ENCODE measurements at places on chromosomes 2 and 18.

GRCh38 chr2:135685361-135685760 lies 56.3 kb upstream of the UBXN4 start:
- H3K4me3 ChIP-seq, result no peak overlapping the region
- H3K27ac ChIP-seq, result no peak overlapping the region
- H3K27me3 ChIP-seq, result no peaks in the 10 kb centered on the region

DNA sequence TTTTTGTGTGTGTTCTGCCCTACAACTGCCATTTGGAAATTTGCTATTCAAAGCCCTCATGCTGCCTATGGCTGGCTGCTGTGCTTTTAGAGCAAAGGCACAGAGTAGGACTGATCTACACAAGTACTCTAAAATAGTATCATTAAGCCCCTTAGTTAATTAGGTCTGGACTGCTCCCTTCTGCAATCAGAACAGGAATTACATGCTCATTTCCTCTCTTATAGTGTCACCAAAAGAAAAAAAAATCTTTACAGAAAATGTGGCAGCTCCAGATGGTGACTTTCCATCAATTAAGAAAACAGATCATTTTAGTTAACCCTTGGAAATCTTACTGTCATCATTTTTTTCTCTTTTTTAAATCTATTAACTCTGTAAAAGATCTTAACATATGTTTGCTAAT lies 337.5 kb downstream of the RIT2 start:
- H3K4me1 ChIP-seq, result no peaks in the 10 kb centered on the region
- no peaks in the 10 kb centered on the region for H3K27me3 ChIP-seq
- no peak for DNase-seq
- no peak overlapping the region for H3K4me3 ChIP-seq

- H3K27ac ChIP-seq, result no peak overlapping the region
- H3K27me3 ChIP-seq, result no peaks in the 10 kb centered on the region
- no peaks in the 10 kb centered on the region for H3K4me1 ChIP-seq
- H3K4me3 ChIP-seq, result no peak overlapping the region
- no peaks in the 10 kb centered on the region for H3K36me3 ChIP-seq
- DNase-seq, result no peak
Observed at GRCh38 chr2:147607379-147607778, 237.4 kb upstream of the ACVR2A start.

GRCh38 chr2:78418021-78418420 lies 607.5 kb upstream of the REG3G start:
- H3K4me1 ChIP-seq, result no peaks in the 10 kb centered on the region
- no peaks in the 10 kb centered on the region for H3K36me3 ChIP-seq
- no peak overlapping the region for H3K27ac ChIP-seq
- no peaks in the 10 kb centered on the region for H3K27me3 ChIP-seq

- H3K36me3 ChIP-seq, result no peaks in the 10 kb centered on the region
- no peak overlapping the region for H3K4me3 ChIP-seq
- no peaks in the 10 kb centered on the region for H3K4me1 ChIP-seq
- H3K27me3 ChIP-seq, result no peaks in the 10 kb centered on the region
- DNase-seq, result no peak
- H3K27ac ChIP-seq, result no peak overlapping the region
Observed at GRCh38 chr18:72984290-72984689, 116.5 kb upstream of the NETO1 start.

DNA sequence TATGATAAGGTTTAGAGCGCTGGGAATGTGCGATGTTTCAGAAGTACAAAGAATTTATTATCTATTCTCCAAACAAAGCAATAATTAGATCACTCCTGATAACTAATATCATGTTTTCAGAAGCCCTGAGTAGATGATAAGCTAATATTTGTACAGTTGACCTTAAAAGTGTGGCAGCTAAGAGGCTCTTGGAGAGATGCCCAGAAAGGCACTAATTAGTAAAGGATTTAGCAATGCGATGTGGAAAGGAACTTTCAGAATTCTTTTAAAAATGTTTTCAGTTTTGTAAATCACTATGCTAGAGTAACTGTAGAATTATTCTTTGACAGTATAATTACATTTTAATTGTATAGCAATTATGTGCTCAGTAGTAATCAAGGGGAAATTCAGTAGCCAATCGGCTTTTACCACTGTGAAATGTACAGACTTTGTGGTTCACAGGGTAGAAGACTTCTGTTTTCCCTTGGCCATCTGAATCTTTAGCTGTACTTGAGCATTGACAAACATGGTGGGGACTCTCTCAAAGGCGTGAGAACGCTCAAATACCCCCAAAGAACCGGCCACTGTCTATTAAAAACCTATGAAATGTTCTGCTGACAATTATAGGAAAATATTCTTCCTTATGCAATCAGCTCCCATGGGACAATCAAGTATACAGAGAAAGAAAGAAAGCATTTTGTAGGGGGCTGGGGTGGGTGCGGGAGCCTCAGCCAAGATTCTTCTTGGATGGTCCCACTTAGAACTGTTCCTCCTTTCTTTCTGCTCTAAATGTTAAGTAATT lies 262.8 kb upstream of the AGAP1 start:
- H3K27ac ChIP-seq, result peak overlapping the region; percentile 10
- no peak overlapping the region for H3K4me3 ChIP-seq
- DNase-seq, result no peak
- no peaks in the 10 kb centered on the region for H3K36me3 ChIP-seq

GRCh38 chr2:235126768-235127167 lies 175.0 kb downstream of the SH3BP4 start:
- no peaks in the 10 kb centered on the region for H3K36me3 ChIP-seq
- no peak for DNase-seq

- H3K27me3 ChIP-seq, result no peaks in the 10 kb centered on the region
- peak overlapping the region; percentile 8 for H3K27ac ChIP-seq
- H3K36me3 ChIP-seq, result no peaks in the 10 kb centered on the region
- peaks cover 12% of the 10 kb centered on the region for H3K4me1 ChIP-seq
- no peak overlapping the region for H3K4me3 ChIP-seq
- DNase-seq, result no peak
Observed at GRCh38 chr2:18436503-18437005, 123.9 kb downstream of the RDH14 start.

DNA sequence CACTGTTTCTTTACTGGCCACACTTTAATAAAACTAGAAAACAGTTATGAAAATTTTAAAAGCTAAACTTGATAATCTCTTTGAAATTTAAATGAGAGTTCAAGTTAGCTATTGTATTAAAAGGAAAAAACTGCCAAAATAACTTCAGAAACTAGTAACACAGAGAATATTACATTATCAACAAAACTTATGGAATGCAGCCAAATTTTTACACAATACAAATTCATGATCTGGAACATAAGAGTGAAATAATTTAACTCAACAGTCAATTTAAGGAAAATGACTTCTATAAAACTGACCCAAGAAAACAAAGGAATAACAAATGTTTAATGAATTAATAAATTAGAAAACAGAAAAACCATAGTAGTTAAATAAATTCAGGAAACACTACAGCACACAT lies 65.0 kb downstream of the TCF4 start:
- no peak overlapping the region for H3K4me3 ChIP-seq
- no peak overlapping the region for H3K27ac ChIP-seq
- no peaks in the 10 kb centered on the region for H3K27me3 ChIP-seq

- no peaks in the 10 kb centered on the region for H3K27me3 ChIP-seq
- H3K36me3 ChIP-seq, result no peaks in the 10 kb centered on the region
- H3K4me3 ChIP-seq, result no peak overlapping the region
- H3K27ac ChIP-seq, result no peak overlapping the region
- no peak for DNase-seq
Observed at GRCh38 chr18:30044496-30044895, 998.0 kb downstream of the DSC3 start.

GRCh38 chr2:133657591-133657990 lies 89.3 kb upstream of the NCKAP5 start:
- no peaks in the 10 kb centered on the region for H3K27me3 ChIP-seq
- no peaks in the 10 kb centered on the region for H3K36me3 ChIP-seq
- no peak overlapping the region for H3K4me3 ChIP-seq
- no peak overlapping the region for H3K27ac ChIP-seq

DNA sequence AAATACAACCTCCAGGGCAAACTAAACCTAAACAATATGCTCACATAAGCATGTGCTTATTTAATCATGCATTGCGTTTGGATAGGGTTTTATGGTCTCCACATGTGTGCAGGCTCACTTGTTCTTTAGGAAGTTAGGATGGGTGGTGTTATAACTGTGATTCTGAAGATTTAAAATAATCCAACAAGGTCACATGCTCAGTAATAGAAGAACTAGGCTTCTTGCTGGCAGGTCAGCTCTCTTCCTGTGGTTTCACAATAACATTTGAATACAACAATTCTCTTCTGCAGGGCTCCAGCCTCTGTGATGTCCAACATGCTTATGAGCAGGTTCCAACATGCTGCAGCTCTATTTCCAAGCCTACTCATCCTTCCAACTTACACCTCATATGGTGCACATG lies 84.0 kb downstream of the MYL12B start:
- H3K4me1 ChIP-seq, result peaks cover 20% of the 10 kb centered on the region
- no peak overlapping the region for H3K4me3 ChIP-seq
- H3K36me3 ChIP-seq, result no peaks in the 10 kb centered on the region
- no peak for DNase-seq
- H3K27me3 ChIP-seq, result no peaks in the 10 kb centered on the region

DNA sequence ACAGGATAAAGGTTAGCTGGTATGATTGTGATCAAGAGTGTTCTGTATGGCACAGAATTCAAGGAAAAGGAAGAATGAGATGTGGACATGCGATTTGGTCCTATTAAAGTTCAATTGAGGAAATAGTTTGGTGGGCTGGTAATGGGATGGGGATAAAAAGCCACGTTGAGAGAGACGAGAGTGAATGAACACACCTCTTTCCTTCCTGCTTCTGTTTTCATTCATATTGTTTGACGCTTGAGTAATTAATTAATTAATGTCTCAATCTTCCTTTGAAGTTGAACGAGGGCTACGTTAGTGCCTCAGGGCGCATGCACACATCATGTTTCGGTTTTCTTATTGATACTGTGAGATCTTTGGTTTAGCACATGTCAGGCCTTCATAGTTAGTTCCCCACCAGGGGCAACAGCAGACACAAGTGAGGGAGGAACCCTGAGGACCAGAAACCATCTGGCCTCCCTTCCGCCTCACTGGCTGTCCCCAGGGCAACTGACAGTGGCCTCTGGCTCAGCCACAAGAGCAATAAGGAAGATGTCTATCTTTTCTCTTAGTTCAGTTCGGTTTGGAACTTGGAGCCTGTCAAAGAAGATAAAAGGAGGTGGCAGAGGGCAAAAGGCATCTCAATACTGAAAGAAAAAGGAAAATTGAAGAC lies 116.0 kb downstream of the LIPG start:
- no peaks in the 10 kb centered on the region for H3K36me3 ChIP-seq
- H3K27me3 ChIP-seq, result peaks cover 7% of the 10 kb centered on the region
- no peak for DNase-seq
- no peaks in the 10 kb centered on the region for H3K4me1 ChIP-seq
- no peak overlapping the region for H3K4me3 ChIP-seq

DNA sequence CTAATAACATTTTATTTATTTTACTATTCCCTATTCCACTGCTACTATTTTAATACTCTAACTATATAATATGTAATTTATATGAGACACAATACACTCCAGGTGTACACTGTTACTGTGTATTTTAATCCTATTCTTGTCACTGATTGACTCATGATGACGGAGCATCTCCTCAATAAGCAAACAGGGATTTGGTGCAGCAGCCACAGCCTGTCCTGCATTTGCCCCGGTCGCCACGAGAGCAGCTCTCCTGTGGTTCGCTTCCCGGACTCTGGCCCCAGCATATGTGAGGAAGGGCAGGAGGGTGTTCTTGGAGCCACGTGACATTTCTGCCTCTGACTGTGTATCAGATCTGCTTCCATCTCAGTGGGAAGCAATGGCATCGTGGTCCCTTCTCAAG lies 74.1 kb upstream of the PXDN start:
- H3K4me1 ChIP-seq, result peaks cover 18% of the 10 kb centered on the region
- no peak overlapping the region for H3K27ac ChIP-seq
- no peak overlapping the region for H3K4me3 ChIP-seq

- H3K36me3 ChIP-seq, result no peaks in the 10 kb centered on the region
- peaks cover 12% of the 10 kb centered on the region for H3K4me1 ChIP-seq
- peak overlapping the region; percentile 24 for H3K27ac ChIP-seq
- no peak overlapping the region for H3K4me3 ChIP-seq
Observed at GRCh38 chr2:18440141-18440661, 120.3 kb downstream of the RDH14 start.
